ENCODE measurements at places on chromosomes 7 and 10.

GRCh38 chr10:17859492-17860156 lies 50.5 kb downstream of the MRC1 start:
- DNase-seq, result no peak

- no peak for DNase-seq
These were observed 31.5 kb downstream of the KCNH2 start for GRCh38 chr7:150946421-150947240.

DNA sequence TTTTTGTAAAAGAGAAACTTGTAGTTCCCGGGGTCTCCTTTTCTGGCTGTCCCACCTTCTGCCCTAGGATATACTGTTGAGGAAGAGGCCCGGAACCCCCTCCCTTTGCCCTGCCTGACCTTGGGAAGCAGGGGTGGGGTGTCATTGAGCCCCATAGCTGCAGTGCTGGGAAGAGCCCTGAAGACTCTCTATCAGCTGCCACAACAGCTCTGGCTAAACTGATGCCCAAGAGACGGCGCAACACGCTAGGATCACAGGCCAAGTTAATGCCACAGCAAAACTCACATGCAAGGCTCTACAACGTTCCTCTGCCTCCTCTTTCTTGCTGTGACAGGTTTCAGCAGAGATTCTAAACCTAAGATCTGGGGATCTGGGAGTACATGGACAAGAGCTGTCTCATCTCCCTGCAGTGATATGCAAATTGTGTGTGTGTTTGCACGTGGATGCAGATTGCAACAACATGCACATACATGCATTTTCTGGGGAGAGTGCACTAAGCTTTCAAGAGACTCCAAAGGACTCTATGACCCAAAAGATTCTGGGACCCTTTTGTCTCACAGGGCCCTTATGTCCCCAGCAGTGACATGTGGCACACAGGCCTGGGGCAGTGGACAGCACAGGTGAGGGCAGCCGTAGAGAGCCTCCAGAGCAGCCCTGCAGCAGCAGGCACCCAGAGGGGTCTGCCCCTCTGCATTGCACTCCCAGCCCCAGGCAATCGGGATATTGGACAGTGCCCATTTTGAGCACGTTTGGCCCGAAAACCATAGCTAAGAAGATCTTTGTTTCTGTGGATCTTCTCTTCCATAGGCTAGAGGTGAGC lies 2.5 kb downstream of the RASSF4 start:
- DNase-seq, result no peak

DNA sequence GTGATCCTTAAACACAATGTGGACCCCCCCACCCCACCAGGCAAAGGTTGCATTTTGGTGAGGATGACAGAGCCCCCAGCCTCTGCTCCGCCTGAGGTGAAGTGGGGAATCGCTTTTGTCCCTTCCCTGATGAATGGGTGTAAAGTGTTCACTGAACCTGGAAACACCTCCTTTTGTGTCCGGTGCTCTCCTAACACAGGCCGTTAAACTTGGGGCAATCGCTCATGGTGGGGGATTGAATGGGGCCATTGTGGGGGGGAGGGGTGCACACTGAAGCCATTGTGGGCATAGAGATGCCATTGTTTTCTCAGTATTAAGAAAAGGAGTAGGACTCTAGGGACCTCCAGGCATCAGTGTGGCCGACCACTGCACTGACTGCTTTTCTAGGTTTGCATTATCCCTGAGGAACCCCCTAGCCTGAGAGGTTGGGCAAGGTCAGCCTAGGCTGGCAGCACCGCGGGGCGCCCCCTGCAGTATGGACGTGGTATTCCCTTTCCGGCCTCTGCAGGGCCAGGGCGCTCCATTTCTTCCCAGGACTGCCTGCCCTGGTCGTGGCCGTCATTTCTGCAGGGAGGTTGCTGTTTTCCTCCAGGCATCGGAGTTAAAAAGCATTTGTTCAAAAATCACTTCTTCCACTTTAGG lies 158.3 kb downstream of the TCF7L2 start:
- no peak for DNase-seq

- no peak for DNase-seq
These were observed 2.1 kb downstream of the FAM20C start for GRCh38 chr7:194252-195009.

DNA sequence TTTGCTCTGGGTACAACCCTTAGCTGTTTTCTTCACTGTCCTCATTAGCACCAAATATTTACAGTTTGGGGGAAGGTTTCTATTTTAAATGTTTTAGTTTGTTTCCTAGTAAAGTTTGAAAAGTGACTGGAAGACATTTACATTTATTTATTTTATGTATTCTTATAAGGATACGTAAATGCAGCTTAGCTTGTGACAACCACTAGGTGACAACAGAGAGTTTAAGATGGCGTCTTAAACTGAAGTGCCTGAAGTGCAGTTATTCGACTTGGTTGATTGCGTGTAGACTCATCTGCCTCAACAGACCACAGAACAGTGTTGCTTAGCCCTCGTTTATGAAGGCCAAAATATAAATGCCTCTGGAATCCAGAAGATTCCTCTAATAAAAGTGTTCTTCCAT lies 378.2 kb upstream of the MYO3A start:
- DNase-seq, result no peak

GRCh38 chr10:120145107-120145506 lies 252.6 kb downstream of the SEC23IP start:
- DNase-seq, result no peak

DNA sequence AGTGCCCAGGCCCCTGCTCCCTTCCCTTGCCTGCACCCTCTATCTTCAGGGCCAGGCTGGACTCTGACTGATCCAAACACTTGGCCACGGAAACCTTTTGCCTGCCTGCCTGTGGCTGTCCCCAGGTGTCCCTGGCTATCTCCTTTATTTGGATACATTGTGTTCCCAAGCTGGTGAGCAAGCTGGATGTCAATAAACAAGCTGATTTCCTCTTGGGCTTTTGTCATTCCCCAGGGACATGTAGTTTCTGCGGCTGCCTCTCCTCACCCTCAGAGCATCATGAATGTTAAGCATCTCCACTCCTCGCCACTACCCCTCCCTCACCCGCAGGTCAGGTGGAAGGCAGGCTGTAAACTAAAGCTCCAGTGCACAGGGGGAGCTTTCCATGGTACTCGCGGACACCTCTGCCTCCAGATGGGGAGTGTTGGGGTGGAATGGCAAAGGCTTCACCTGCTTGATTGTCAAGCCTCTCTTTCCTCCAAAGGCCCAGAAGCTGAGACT lies 6.9 kb downstream of the GHRHR start:
- no peak for DNase-seq

GRCh38 chr10:86659161-86659691 lies 4.9 kb downstream of the OPN4 start:
- DNase-seq, result no peak

GRCh38 chr10:24047176-24047575 lies 161.8 kb upstream of the KIAA1217 start:
- DNase-seq, result no peak

GRCh38 chr10:103549349-103549685 lies 55.8 kb downstream of the NEURL1 start:
- no peak for DNase-seq

GRCh38 chr7:102452451-102452850 lies 12.2 kb downstream of the ALKBH4 start:
- DNase-seq, result no peak

GRCh38 chr10:35578618-35578956 lies 26.6 kb upstream of the GJD4 start:
- DNase-seq, result no peak

- peak; percentile 30 for DNase-seq
These were observed at the start of gene GIMAP6 for GRCh38 chr7:150631866-150632864. Gene GIMAP6, minus strand, starts transcription at chr7:150632385. Its CDS starts 2,243 bp downstream, at chr7:150630142.
